ENCODE measurements at places on chromosomes 5 and 9.

DNA sequence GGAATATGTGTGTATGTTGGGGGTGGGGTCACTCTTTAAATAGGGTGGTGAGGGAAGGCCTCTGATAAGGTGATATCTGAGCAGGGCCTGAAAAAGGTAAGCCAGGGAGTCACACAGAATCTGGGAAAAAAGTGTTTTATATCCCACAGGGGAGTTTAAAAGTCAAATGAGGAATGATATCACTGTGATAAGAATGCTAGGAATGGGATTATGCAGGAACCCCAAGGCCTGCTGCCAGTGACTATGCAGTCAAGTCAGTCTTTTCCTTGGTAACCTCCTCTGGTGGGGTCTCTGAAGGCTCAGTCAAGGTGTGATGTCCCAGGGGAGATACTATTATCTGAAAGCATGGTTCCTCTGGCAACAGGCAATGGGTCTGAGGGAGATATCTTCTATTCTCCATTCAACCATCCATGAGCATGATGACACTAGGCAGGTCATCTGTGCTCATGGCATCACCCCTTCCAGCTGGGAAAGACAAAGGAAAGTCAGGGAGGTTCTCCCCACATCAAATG, 53.5 kb downstream of the GRIA1 start:
- no peak for DNase-seq

- DNase-seq: no peak
Observed at GRCh38 chr9:37992924-37993349, 76.1 kb downstream of the SHB start.

DNA sequence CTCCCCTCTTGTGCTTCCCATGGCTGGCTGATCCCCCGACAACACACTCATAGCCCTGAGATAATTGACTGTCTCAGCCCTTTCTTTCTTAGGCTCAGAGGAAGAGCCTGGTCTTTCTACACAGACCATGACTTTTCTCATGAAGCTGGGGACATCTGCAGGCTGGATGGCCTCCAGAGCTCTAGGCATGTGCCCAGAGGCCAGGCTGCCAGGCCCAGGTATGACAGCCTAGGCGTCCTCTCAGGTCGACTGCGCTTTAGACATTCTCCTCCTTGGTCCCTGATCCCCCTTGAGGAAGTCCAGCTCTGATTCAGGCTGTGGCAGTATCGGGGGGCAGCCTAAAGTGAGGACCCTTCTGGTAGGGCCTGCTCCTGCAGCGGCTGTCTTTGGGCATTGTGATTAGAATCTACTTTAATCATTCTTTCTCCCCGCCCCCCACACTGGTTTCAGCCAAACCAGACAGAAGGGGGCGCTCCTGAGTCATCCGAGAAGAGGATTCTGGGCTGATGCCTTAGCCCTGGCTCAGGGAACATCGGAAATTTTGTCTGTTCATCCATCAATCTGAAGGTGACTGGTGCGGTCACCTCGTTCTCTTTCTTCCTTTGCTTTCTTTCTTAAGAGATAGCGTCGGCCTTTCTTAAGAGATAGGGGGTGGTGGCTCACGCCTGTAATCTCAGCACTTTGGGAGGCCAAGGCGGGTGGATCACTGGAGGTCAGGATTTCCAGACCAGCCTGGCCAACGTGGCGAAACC, 66.5 kb upstream of the HSPA9 start:
- peak; percentile 79 for DNase-seq

- no peak for DNase-seq
Observed at GRCh38 chr9:112655668-112656067, 62.2 kb downstream of the INIP start.

- no peak for DNase-seq
Observed at GRCh38 chr5:107698286-107698685, 27.5 kb upstream of the EFNA5 start.

DNA sequence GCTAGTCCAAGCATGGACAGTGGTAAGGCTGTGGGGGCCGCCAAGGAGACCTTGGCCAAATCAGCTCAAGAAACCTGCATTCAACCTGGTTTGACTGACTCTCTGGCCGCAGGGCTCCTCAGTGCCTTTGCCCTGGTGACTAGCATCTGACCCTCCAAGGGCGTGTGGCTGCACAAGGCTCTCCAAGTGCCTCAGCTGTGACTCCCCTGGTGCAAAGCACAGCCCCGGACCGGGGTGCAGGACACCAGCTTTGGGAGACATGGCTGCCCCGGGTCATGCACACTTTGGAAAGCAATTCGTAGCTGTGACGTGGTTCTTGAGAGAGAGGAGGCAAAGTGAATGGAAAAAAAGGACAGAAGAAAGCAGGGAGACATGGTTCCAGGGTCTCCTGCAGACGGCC, 245.2 kb upstream of the IRX2 start:
- DNase-seq: no peak

DNA sequence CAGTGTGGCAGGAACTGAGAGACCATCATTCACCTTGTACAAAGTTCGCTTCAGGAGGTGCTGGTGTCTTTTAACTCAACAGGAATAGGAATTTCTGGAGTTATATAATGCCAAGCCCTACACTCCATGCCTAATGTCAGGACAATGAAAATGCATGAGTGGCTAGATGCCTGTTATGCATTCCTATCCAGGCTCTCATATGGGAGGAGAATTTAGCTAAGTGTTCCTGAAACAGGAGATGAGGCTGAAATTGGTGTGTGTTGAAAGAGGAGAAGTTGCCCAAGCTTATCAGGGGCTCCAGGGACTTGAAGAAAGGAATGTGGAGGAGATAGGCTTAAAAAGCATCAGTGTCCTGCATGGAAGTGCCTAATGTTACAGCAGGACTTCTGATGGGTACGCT, 26.8 kb upstream of the PRUNE2 start:
- no peak for DNase-seq

GRCh38 chr5:137113939-137114338, 385.2 kb downstream of the SPOCK1 start:
- DNase-seq: no peak

DNA sequence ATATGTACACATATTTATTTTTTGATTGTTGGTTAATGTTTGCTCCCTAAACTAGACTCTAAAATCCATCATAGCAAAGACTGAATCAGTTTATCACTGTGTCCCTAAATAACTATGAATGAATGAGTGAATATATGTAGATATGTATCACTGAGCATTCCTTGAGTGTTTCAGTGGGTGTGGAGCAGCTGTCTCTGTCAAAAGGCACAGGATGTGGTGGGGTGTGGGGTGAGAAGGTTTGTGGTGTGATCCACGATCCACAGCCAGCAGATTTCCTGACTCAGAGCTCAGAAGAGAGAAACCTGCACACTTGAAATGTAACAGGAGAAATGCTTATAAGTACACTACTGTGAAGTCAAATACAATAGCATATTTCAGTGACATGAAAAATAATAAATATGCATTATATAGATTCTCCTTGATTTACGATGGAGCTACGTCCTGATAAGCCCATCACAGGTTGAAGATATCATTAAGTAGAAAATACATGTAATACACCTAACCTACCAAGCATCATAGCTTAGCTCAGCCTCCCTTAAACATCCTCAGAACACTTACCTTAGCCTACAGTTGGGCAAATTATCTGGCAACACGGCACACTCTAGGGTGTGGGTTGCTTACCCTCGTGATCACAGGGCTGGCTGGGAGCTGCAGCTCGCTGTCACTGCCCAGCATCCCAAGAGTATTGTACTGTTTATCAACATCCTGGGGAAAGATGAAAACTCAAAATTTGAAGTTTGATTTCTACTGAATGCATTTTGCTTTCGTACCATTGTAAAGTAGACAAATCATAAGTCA, 287.0 kb downstream of the GAS1 start:
- DNase-seq: no peak

GRCh38 chr9:36901528-36901927, 132.5 kb downstream of the PAX5 start:
- no peak for DNase-seq
